ENCODE measurements at places on chromosomes 2 and 18.

- DNase-seq, result peak; percentile 56
Observed at GRCh38 chr2:216181351-216181750, 72.2 kb downstream of the XRCC5 start.

DNA sequence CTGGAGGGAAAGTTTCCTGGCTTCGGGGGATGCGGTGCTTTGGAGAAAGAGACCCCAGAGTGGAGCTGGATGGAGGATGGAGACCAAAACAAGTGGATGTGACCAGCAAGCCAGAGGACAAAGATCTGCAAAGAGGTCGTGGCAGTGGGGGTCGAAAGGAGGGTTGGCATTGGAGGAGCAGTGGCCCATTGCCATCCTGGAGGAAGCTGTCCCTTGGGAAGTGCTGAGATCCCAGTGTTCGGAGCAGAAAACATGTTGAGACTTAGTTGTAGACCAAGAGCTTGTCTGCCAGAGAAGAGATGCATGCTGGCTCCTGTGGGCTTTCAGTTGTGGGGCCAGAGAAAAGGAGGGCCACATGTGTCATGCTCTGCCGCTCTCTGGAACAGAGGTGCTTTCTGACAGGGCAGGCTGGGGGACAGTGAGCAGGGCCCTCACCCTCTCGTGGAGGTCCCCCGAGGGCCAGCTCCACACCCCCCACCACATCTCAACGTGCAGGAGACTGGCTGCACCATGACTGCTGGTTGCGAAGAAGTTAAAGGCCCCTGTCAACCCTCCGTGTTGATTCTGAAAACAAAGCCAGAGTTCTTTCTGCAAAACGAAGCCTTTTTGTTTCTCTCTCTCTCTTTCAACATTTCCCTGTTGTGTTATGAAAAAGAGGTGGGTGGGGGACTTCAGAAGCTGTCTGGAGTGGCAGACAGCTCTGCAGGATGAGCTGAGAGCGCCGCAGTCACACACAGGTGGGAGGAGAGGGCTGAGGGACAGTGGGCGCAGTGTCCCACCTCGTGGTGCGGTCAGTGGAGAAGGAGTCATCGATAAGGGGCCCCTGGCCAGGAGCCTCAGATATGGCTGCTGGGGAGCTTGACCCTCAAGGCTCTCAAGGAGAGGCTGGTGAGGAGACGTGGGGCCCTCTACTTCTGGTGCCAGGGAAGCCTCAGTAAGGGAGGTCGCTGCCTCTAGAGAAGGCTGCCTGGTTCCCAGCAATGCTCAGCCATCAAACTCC is 77.6 kb upstream of the BCL2L11 start:
- no peak for DNase-seq

DNA sequence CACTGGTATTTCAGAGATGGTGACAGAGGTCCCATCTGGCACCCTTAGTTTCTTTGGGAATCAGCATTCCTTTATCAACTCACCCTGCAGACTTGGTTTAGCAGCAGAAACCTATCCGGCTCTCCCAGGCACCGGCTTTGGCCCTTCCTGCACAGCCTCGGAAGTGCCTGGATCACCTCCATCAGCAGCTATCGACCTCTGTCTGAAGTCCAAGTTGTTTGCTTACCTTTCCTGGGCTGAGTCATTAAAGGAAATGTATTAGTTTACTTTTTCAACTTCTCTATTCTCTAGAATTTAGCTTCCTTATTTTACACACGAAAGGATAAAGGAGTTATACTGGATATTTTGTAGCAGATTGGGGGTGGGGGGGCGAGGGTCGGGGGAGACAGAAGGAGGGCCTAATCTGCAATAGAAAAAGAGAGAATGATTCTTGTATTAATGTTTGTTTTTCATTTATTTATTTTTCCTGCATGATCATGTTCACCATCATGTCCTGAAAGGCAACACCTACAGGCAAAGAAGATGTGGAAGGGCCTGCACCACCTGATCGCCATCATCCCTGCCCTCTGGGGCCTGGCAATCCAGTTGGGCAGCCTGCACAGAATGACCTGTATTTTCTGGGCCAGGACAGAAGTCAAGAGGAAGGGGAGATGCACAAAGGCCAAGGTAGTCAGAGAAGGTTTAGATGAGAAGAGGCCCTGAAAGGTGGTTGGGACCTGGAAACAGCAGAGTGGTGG is 22.1 kb upstream of the MAT2A start:
- DNase-seq, result no peak

DNA sequence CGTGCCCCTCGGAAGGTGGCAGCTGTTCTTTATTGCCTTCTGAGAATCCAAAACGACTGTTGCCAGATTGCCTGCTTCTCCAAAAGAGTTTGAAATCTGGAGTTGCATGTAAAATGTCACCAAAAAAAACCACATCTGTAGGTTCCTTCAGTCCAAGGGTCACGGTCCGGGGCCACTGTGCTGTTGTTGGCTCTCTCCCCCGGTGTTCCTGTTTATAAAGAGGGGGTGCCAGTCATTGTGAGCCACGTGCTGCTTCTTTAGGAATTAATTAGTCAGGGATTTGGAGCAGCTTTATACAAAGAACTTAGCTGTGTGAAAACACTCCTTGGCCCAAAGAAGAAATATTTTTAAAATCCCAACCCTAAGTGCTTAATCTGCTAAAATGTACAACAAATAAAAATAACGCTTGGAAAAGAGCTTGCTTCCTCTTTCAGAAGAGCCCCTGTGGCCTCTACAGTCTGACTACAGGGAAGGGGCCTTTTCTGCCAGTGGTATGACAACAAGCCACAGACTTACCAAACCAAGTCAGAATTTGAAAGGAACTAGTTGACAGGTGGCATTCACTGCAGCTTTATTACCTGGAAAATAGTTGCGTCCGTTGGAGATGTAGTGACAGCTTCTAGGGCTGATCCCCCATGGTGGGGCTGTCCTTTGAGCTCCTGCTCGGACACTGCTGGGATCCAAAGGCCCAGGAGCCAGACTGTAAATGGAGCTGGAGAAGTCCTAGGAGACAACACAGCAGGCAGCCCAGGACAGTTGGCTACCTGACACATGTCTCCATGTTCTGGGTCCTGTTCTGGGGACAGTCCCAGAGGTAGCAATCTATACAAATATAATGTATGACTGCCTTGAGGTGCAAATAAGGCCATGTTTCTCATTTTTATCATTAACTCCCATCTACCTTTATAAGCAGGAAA is 84.5 kb upstream of the SLC1A4 start:
- no peak for DNase-seq

DNA sequence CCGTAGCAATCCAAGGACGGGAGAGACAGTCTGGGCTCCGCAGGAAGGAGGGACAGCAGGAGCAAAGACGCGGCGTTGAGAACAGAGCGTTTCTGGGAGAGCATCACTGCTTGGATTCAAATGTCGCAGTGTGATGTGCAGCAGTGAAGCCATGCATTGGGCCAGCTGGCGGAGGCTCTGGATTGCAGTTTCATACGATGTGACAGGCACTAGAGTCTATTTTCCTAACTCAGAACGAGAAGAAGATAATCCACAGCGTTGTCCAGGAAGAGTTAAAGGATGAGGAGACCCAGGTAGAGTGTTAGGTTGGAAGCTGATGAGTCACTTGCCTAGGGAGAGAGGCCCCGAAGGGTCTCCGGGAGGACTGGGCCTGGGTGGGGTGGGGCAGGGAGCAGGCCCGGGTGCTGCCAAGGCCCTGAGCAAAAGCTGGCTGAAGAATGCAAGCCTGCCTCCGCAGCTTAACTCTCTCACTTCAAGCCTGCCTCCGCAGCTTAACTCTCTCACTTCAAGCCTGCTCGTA is 17.7 kb upstream of the SEMA4C start:
- DNase-seq, result no peak

DNA sequence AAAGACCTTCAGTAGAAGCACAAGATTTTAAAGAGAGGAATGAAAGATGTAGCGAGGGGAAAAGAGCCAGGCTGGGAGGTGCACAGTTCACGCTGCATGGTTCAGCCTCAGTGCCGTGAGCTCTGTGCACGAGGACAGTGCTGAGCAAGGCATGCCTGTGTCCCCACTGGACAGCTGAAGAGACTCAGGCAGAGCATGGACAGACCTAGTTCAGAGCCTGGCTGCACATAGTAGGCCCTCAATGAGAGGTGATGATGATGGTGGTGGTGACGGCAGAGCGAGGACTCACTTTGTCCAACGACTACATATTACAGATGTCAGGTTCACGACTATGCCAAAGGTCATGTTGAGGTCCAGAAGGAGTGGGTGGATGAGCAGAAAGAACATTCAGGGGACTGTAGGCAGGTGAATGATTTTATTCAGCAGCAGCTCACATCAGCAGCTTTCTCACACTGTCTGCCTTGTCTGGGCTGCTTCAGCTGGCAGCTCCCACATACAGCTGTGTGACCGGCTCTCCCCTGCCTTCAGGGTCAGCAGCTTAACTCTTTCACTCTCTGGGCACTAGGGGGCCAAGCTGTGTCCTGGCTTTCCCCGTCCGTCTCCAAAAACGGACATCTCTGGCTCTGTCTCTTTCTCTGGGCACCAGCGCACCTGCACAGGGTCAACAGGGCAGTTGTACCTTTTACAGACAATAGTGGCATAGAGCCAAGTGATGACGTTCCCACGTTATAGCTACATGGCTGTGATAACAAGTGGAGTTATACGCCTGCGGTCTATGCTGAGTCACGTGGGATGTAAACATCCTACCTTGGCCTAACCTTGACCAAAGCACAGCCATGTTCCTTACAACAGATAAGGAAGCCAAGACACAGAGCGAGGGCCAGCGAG is 128.8 kb upstream of the MSH6 start:
- DNase-seq, result no peak

DNA sequence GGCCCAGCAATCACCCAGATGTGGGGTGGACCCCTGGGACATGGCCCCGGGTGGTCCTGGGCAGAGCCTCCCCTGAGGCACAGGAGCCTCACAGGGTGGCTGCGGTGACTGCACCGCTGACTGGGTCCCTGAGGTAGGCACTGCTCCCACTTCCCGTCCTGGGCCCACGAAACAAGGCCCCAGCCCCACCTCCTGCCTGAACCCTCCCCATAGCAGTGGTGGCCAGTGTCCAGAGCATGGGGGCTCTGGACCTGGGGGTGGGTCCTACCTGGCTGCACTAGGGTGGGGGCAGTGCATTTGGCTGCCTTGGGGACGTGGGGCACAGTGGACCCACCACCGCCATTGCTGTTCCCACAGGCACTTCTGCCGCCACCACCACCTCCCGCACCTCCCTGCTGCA is 39.4 kb downstream of the TDRD15 start:
- no peak for DNase-seq

DNA sequence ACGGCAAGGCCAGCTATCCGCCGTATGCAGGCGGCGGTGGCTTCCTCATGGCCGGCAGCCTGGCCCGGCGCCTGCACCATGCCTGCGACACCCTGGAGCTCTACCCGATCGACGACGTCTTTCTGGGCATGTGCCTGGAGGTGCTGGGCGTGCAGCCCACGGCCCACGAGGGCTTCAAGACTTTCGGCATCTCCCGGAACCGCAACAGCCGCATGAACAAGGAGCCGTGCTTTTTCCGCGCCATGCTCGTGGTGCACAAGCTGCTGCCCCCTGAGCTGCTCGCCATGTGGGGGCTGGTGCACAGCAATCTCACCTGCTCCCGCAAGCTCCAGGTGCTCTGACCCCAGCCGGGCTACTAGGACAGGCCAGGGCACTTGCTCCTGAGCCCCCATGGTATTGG is 3.1 kb downstream of the B3GNT7 start:
- no peak for DNase-seq

DNA sequence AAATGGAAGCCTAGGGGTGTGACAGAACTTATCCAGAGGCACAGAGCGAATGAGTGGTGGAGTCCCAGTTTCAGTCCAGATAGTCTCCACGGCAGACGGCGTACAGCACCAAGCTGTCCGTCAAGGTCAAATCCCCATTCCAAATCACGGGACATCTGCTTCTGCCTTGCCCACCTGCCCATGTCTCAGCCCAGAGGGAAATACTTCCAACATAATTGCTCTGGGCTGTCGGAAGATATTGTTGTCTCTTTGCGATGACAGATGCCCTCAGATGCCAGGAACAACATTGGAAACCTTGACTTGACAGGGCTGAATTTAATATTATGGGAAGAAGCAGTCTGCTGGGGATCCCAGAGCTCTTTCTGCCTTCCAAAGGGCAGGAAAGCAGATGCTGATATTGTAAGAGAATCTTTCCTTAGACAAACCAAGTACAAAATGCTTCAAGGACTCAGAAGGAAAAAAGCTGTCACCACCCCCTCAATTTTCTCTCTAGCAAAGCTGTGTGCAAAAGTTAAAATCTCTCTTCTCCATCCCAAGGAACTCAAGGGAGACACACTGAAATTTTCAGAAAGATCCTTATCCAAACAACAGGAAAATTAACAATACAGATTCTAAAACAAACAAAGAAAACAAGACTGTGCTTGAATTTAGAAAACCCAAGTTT is 364.0 kb downstream of the LRATD1 start:
- no peak for DNase-seq

DNA sequence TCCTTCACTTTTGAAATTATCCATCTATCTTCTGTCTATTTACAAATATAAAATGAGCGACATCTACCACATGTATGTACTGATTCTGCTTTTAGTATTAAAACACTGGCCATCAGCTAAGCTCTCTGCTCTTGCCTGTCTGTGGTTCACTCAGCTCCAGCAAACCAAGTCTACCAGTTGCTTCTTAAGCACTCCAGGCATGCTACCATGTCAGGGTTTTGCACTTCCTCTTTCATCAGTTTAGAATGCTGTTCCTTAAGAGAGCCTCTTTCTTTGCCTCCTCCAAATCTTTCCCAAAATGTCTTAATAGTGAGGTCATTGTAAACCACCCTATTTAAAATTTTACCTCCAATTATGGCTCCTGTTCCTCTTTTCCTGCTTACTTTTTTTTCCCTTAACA is 59.5 kb downstream of the SCN3A start:
- DNase-seq, result no peak

GRCh38 chr2:235047171-235048160 is 95.6 kb downstream of the SH3BP4 start:
- no peak for DNase-seq

DNA sequence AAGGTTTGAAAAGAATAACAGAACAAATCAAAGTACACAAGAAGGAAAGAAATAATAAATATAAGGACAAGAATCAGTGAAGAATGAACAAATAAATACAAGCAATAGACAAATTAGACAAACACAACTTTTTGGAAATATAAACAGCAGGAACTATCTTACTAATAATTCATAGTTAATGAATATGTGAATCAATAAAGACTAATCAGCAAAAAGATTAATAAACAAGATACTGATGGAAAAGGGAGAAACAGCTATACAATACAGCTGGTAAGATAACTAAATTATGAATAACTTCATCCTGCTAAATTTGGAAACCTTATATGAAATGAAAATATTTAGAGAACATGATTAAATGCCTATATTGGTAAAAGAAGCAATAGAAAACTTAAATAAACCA is 193.6 kb upstream of the SPRED2 start:
- no peak for DNase-seq

DNA sequence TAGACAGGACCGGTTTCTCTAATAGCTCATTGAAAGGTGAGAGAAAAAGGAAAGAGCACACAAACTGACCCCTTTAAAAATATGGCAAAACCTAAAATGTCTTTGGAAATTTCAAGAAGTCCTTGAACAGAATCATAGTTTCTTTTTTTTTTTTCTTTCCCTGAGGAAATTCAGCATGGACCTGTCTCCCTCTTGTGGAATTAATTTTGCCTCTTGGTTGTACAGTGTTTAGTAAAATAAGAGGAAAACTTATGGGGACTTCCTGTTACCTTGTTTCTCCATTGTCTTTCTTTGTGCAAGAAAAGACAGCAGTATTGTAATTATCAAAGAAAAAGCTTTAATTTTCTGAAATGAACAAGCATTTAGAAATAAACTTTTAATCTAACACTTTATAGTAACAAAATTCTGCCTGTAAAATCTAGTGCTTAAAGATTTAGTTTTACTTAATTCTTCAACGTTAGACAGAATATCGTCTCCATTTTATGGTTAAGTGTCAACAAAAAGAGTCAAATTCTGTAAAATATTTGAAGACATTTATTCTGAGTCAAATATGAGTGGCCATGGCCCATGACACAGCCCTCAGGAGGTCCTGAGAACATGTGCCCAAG is 176.3 kb upstream of the NABP1 start:
- no peak for DNase-seq

Measured in HAP-1 (cell line).